ENCODE measurements at places on chromosomes 11 and 22.

DNA sequence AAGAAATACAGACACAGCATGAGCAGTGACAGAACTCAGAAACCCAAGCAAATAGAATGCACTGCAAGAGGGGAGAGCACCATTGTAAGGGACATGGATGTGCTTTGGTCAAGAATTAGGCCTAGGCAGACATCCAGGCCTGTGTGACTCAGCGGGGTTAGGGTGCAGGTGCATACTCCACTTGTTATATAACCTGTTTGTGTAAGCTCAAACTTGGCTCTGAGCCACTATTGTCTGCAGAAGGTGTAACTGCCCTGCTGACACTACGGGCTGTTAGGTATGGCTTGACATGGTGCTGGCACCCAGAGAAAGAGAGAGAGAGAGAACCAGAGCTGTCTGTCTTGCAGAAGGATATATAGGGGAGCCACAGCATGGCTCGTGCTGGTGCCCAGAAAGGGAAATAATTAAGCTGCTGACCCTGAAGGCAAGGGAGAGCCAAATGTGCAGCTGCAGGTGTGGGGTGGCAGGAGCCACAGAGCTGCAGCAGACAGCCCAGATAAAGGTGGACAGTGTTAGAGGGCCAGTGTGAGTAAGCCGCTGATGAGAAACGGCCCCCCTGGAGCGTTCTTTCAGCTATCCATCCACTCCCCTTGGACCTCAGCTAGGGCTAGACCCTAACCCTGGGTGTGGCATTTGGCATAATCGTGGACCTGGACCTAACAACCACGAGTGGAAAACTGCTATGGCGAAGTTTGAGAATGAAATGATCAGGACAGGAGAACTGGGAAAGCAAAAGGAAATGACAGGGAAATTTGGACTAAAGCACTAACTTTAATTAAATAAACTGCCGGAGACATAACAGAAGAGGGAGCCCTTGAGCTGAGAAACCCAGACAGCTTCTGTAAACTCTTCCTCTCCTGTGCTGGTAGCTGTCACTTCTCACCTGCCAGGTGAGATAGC lies 253.0 kb upstream of the CCDC179 start:
- DNase-seq = no peak

GRCh38 chr11:122107045-122107444 lies 9.0 kb downstream of the BLID start:
- DNase-seq = no peak

DNA sequence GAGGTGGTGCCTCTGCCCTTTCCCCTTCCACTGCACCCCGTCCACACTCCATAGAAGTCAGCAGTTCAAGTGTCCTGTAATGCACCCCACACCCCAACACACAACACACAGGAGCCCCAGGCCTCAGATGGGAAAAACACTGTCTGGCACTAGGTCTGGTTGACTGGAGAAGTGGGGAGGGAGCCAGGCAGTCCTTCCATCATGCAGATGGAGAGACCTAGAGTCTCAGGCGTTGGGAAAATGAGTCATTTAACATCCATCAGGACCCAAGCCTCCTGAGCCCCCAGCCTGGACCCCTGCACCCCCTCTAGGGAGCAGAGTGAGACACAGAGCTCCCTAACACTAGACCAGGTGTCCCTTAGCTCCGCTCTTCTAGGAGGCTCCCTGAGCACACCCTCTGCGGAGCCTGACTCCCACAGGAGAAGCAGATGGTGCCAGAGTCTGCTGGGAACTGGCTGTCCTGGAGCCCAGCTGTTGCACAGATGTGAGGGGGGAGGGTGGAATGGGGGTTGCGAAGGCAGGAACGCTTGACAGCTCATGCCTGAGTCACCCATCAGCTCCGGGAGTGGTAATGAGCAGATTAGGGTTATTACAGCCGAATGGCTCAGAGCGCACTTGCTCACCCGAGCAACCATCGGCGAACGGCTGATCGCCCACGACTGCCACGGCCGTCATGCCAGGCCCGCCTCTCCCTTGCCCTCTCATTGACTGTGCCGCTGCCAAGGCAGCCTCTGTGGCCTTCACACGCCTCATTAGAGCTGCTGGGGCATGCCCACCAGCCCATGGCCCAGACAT lies 22.1 kb upstream of the SYT7 start:
- no peak for DNase-seq

GRCh38 chr22:44328326-44328725 lies 15.6 kb upstream of the SHISAL1 start:
- no peak for DNase-seq

DNA sequence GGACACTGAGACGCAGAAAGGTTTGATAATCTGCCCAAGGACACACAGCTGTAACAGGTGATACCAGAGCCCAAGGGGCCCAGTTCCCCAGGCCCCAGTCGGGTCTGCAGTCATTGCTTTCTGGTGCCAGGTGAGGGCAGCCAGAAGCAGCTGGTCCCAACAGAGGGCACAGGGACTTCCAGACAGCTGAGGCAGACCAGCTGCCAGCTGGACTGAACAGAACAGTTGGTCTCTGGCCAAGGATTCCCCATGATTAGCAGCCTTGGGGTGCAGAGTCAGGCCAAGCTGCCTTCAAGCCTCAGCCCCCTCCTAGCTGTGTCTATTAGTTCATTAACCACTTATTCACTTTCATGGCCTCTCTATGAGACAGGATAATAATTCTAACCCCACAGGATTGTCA lies 105.6 kb downstream of the RRAS2 start:
- DNase-seq = no peak

- DNase-seq = no peak
These were observed 11.5 kb downstream of the TMPRSS13 start for GRCh38 chr11:117917591-117918151.

DNA sequence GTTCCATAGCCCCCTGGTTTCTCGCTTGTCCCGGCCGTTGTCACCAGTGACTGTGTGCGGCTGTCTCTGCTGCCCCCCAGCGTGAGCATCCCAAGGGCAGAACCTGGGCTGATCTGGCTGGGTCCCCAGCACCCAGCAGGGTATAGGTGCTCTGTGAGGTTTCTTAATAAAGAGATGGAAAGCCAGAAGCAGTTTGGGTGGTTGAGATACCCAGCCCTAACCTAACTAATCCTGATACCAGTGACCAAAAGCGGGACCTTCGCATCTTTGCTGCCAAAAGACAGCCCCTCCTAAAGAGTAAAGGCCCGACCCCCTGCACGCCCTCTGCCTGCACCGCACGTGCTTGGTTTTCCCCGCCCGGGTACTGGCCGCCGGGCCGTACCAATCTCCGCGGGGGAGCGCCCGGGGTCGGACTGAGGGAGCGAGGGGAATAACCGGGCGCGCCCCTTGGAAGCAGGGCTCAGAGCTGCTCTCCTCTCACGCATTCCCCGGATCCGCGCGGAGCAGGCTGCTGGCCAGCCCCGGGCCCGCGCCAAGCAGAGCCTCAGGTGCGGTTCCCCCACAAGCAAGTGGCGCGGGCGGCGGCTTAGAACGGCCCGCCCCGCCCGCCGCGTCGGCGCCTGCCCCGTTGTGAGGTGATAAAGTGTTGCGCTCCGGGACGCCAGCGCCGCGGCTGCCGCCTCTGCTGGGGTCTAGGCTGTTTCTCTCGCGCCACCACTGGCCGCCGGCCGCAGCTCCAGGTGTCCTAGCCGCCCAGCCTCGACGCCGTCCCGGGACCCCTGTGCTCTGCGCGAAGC lies at the start of gene DGAT2:
TSS of gene DGAT2 (plus strand) at position 667 of the 797 bp plus-strand sequence. CDS start 214 bp downstream, outside the sequence.
- DNase-seq = peak; percentile 43

DNA sequence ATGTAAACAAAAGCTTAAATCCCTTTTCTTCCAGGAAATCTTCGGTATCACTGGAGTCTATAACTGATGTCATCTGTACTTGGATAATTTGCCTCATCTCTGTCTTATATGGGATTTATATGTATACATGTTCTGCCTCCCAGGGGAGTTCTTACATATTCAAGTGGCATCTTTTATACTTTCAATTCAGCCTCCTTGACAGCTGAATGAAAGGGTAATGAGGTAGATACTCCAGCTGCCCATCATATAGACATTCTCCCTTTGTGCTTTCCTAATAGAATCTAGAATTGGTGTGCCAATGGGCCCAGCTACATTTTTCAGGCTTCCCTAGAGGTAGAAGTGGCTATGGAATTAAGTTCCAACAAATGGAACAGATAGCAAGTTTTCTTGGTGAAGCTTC lies 223.8 kb downstream of the LRRC4C start:
- DNase-seq = no peak

GRCh38 chr22:44395118-44396005 lies 82.6 kb upstream of the SHISAL1 start:
- DNase-seq = no peak

- no peak for DNase-seq
These were observed 883 bp upstream of the HMOX1 start for GRCh38 chr22:35380013-35380412.

DNA sequence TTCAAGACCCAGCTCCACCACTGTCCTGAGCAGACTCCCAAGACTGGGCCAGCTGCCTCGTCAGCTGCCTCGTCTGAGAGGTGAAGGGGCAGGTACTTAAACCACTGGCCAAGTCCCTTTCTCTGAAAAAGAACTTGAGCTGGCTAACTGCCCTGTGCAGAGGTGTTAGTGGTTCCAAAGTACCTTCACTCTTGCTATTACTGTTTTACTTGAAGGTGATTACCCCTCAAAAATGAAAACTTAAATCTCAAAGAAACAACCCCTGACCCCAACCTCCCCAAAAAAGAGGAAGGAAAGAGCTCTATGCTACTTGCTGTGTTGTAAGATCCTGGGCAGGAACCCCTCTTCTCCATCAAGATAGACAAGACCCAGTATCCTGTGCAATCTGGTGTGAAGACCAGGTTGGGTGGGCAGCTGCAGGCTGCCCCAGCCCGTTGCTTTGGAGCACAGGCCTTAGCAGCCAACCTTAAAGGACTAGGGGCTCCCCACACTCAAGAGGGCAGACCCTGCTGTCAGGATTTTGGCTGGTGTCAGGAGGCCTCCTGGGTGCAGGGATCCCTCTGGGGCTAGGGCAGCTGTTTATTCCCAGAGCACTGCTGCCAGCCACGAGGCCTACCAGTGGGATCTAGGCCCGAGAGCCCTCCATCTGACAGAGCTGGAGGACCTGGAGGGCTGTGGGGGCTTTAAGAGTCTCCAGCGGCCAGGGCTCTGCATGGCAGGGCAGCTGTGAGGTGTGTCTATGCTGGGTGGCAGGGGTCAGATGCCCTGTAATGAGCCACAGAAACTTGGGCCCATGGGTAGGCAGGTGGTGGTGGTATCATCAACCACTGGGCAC lies 13.0 kb downstream of the GUCD1 start:
- no peak for DNase-seq

DNA sequence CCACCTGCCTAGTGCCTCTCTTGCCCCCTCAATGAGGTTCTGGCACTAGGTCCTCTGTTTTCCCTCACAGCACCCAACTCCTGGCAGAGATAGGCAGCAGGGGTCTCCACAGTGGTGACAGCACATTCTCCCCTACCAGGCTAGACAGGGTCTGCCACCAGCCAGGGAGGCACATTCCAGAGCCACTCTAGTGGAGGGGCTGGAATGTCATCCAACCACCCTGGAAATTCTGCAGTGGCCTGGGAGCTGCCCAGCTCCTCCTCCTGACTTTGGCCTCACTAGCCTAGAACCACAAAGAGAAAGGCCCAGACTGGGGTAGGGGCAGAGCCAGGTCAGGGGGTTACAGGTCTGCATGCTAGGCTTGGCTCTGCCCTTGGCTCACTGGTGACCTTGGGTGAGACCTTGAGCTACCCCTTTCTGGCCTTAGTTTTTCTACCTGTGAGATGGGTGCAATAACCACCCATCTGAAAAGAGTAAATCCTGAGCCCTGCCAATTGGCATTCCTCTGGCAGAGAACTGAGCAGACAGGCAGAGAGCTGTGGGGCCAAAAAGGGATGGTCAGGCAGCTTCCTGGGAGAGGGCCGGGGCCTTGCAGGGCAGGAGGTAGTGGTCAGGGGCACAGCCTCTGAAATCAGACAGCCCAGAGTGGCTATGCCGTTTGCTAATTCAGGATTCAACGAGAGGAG lies 7.1 kb downstream of the P2RY2 start:
- no peak for DNase-seq

DNA sequence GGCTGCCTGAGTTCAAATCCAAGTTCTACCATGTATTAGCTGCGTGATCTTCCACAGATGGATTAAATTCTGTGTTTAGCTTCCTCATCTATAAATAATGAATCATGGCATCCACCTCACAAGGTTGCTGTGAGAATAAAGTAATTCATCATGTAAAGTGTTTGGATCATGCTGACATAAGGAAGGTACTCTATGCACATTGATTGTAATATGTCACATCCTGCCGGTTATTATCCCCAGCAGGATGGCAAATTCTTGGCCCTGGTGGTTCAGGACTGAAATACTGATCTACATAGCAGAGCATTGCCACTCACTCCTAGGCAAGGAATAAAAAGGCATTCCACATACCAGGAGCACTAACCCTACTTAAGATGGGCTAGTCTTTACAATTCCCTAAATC lies 40.8 kb downstream of the LGR4 start:
- no peak for DNase-seq

GRCh38 chr22:25847451-25847850 lies 105.5 kb downstream of the MYO18B start:
- no peak for DNase-seq
